Activated CD4-positive, alpha-beta T cell treated with anti-CD3 and anti-CD28 coated beads, Interleukin-2, amount 10 ng/mL, durations not matched to agents 24 days and 14 days (primary cell): ENCODE measurements at places on chromosomes 3 and 15.

- H3K4me3 ChIP-seq: no peak overlapping the region
- H3K4me1 ChIP-seq: no peaks in the 10 kb centered on the region
- H3K27ac ChIP-seq: no peak overlapping the region
Measured at GRCh38 chr3:150030841-150031240, 60.1 kb upstream of the PFN2 start.

GRCh38 chr3:139654637-139655365, 23.0 kb downstream of the NMNAT3 start:
- H3K27me3 ChIP-seq: no peaks in the 10 kb centered on the region
- H3K27ac ChIP-seq: no peak overlapping the region
- no peak for DNase-seq
- no peak overlapping the region for H3K4me3 ChIP-seq
- no peaks in the 10 kb centered on the region for H3K4me1 ChIP-seq

- no peaks in the 10 kb centered on the region for H3K4me1 ChIP-seq
- H3K27me3 ChIP-seq: no peaks in the 10 kb centered on the region
- H3K36me3 ChIP-seq: no peaks in the 10 kb centered on the region
- no peak overlapping the region for H3K27ac ChIP-seq
Measured at GRCh38 chr3:36446276-36446675, 66.0 kb downstream of the STAC start.

GRCh38 chr3:2535206-2535605, 436.5 kb downstream of the CNTN4 start:
- H3K4me3 ChIP-seq: no peak overlapping the region
- H3K4me1 ChIP-seq: no peaks in the 10 kb centered on the region
- DNase-seq: no peak
- no peaks in the 10 kb centered on the region for H3K36me3 ChIP-seq
- no peak overlapping the region for H3K27ac ChIP-seq

DNA sequence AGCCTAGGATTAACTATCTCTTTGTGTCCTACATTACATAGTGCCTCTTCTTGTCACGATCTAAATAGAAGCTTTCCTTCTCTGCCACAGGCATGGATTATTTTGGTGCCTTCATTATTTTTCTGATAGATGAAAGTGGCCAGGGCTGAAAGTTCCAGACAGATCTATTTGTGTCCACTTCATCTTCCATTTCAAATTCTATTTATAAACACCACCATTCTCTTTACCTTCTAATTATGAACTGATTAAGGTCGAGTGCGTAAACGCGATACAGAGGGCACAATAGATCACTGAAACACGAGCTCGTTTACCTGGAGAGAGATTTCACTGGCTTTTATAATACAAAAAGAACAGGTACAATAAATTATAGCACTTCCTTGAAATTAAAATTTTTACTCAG, 105.0 kb downstream of the EDEM1 start:
- peaks cover 4% of the 10 kb centered on the region for H3K27me3 ChIP-seq
- H3K36me3 ChIP-seq: no peaks in the 10 kb centered on the region
- H3K27ac ChIP-seq: no peak overlapping the region
- DNase-seq: no peak
- H3K4me1 ChIP-seq: no peaks in the 10 kb centered on the region
- no peak overlapping the region for H3K4me3 ChIP-seq

- H3K4me1 ChIP-seq: no peaks in the 10 kb centered on the region
- peaks cover 22% of the 10 kb centered on the region for H3K27me3 ChIP-seq
- H3K4me3 ChIP-seq: no peak overlapping the region
- H3K27ac ChIP-seq: no peak overlapping the region
- no peak for DNase-seq
- H3K36me3 ChIP-seq: no peaks in the 10 kb centered on the region
Measured at GRCh38 chr3:185807445-185808068, 17.3 kb downstream of the IGF2BP2 start.

DNA sequence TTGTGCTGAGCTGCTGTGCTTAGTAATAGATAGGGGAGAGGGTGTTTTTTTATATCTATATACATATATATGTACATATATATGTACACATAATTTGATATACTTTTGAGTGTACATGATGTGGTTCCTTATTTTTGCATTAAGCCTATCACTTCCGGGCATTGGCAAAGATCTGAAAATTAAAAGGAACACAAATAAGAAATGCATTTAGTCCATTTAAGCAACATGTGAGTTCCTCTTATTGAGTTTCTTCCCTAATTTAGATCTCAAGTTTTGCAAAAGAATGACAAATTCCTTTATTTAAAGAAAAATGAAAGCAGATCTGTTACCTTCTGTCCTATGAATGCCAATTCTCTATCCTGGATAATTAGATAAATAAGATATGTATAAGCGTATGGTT, 435.1 kb downstream of the LPP start:
- DNase-seq: no peak
- no peaks in the 10 kb centered on the region for H3K36me3 ChIP-seq
- no peaks in the 10 kb centered on the region for H3K27me3 ChIP-seq
- peaks cover 13% of the 10 kb centered on the region for H3K4me1 ChIP-seq
- H3K4me3 ChIP-seq: no peak overlapping the region
- H3K27ac ChIP-seq: no peak overlapping the region

DNA sequence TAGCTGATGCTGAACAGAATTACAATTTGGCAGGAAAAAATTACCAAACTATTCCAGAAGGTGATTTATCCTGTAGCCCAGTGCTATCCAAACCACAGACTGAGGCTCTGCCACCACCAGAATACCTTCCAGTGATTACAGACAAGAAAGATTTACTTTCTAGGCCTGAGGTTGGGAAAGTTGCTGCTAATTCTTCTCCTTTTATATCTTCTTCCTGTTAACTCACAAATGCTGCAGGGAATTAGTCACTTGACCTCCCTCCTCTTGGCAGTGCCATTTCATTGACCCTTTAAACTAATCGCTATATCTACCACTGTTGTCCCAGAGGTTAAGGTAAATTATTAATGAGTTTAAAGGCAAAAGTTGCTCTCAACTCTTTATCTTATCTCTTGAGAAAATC, 118.4 kb downstream of the CTNNB1 start:
- H3K4me3 ChIP-seq: no peak overlapping the region
- no peak for DNase-seq
- H3K27ac ChIP-seq: no peak overlapping the region
- H3K27me3 ChIP-seq: no peaks in the 10 kb centered on the region
- H3K36me3 ChIP-seq: no peaks in the 10 kb centered on the region

DNA sequence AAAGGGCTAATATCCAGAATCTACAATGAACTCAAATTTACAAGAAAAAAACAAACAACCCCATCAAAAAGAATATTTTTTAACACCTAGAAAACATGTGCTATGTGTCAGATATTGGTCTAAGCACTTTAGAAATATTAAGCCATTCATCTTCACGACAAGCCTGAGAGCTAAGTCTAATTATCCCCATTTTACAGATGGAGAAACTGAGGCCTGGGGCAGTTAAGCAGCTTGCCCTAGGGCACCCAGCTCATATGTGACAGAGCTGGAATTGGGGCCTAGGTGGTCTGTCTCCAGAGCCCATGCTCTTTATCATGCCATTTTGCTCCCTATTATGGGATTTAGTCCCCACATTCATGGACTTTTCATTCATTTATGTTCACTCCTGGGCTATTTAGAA, 92.8 kb downstream of the CYP19A1 start:
- no peak overlapping the region for H3K4me3 ChIP-seq
- peaks cover 13% of the 10 kb centered on the region for H3K4me1 ChIP-seq
- H3K27me3 ChIP-seq: peaks cover 9% of the 10 kb centered on the region
- DNase-seq: no peak
- H3K27ac ChIP-seq: no peak overlapping the region
- H3K36me3 ChIP-seq: no peaks in the 10 kb centered on the region

DNA sequence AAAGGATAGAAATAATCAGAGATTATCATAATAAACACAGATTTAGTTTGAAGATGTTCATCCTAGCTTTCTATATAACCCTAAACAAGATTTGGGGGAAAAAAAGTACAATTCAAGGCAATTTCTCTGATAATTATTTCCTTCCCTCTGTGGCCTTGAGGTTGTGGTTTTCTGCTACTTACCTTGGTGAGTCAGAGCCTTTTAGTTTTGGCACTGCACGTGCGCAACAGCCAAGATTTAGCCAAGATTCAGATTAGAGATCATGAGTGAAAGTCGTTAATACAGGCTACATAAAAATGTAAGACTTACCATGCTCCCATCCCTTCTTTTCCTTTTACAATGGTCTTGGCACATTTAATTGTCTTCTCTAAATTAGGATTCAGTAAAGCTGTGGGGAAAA, 6.7 kb downstream of the LYZL4 start:
- no peak overlapping the region for H3K4me3 ChIP-seq
- no peak overlapping the region for H3K27ac ChIP-seq
- H3K36me3 ChIP-seq: no peaks in the 10 kb centered on the region
- no peaks in the 10 kb centered on the region for H3K27me3 ChIP-seq
- no peak for DNase-seq

GRCh38 chr3:97970156-97970555, 2.1 kb downstream of the RIOX2 start:
- DNase-seq: no peak
- H3K27ac ChIP-seq: peak overlapping the region; percentile 99
- H3K36me3 ChIP-seq: peaks cover 30% of the 10 kb centered on the region
- H3K27me3 ChIP-seq: no peaks in the 10 kb centered on the region

DNA sequence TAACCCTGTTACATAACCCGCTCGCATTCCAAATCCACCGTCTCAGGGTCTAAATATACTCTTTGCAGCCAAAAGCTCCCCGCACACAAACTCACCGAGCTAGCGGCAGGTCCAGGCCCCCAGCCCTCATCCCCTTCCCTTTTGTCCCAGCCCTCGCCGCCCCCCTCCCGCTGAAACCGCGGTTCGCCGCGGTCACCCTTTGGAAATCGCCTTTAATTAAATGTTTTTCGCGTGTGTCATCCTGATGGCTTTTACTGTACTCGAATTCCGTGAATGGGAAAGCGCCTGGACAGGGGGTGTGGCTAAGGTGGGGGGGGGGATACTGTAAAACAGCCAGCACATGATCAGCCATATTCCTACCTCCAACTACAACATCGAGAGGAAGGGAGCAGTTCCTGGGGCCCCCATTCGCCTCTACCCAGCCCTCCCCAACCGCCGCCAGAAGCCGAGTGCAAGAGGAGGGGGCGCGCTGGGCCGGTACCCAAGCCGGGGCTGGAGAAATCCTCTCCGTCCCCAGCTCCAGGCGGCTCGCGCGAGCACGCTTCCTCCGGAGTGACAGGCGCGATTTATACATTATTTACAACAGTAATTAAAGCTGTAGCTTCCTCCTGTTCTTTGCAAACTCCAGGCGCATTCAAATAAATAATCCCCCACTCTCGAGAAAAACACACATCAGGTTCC, 1.7 kb downstream of the RORA start:
- H3K27me3 ChIP-seq: peaks cover 73% of the 10 kb centered on the region
- H3K4me1 ChIP-seq: peaks cover 5% of the 10 kb centered on the region
- H3K4me3 ChIP-seq: peak overlapping the region; percentile 51
- no peak overlapping the region for H3K27ac ChIP-seq
- H3K36me3 ChIP-seq: no peaks in the 10 kb centered on the region

DNA sequence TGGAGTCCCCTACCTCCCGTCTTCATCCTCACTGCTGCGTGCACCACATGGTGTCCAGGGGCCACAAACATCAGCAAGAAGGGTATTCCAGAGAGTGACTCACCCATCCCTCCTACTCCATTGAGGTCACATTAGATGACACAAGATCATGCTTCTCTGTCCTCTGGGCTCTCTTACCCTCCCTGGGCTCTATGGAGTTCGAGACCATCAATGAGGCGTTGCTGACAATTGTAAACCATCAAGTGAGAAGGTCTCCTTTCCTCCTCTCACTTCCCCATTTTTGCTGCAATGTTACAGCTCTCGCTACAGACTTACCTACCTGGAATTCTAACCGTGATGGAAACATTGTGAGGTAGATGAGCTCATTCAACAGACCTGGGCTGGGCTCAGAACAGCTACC, 51.7 kb downstream of the HMCES start:
- no peak overlapping the region for H3K4me3 ChIP-seq
- H3K27me3 ChIP-seq: peaks cover 7% of the 10 kb centered on the region
- no peak for DNase-seq
- no peaks in the 10 kb centered on the region for H3K4me1 ChIP-seq
- H3K27ac ChIP-seq: no peak overlapping the region

- no peak for DNase-seq
- peaks cover 7% of the 10 kb centered on the region for H3K36me3 ChIP-seq
- no peak overlapping the region for H3K27ac ChIP-seq
- peaks cover 4% of the 10 kb centered on the region for H3K27me3 ChIP-seq
- no peak overlapping the region for H3K4me3 ChIP-seq
Measured at GRCh38 chr15:97967881-97968280, 7.4 kb downstream of the ARRDC4 start.

GRCh38 chr15:98289747-98290146, 329.2 kb downstream of the ARRDC4 start:
- H3K36me3 ChIP-seq: no peaks in the 10 kb centered on the region
- no peaks in the 10 kb centered on the region for H3K4me1 ChIP-seq
- H3K27me3 ChIP-seq: peaks cover 22% of the 10 kb centered on the region
- no peak overlapping the region for H3K27ac ChIP-seq

GRCh38 chr15:94723801-94724200, 492.4 kb downstream of the MCTP2 start:
- H3K27ac ChIP-seq: no peak overlapping the region
- no peaks in the 10 kb centered on the region for H3K36me3 ChIP-seq
- DNase-seq: no peak
- H3K4me3 ChIP-seq: no peak overlapping the region
- H3K4me1 ChIP-seq: no peaks in the 10 kb centered on the region
- peaks cover 6% of the 10 kb centered on the region for H3K27me3 ChIP-seq

GRCh38 chr15:56168394-56168793, 75.3 kb downstream of the RFX7 start:
- no peaks in the 10 kb centered on the region for H3K27me3 ChIP-seq
- peaks cover 32% of the 10 kb centered on the region for H3K4me1 ChIP-seq
- H3K4me3 ChIP-seq: no peak overlapping the region

DNA sequence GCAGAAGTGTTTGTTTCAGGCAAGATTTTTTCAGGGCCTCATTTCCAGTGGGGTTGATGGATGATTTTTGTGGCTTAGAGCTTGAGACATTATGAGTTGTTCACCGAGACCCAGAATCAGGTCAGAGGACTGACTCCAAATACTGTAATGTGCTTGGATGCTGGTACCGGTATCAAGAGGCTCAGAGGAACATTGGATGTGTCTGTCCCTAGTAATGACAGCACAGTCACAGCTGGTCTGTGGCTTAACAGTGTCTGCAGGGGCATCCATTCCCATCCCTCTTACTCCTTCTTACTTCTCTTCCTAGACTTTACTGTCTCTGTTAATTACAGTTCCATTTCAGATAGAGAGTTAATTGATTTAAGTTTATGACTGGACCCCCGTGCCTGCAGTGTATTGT, 107.8 kb downstream of the PTPRG start:
- DNase-seq: no peak
- H3K27me3 ChIP-seq: no peaks in the 10 kb centered on the region
- no peak overlapping the region for H3K4me3 ChIP-seq
- no peaks in the 10 kb centered on the region for H3K36me3 ChIP-seq
- H3K27ac ChIP-seq: no peak overlapping the region
- no peaks in the 10 kb centered on the region for H3K4me1 ChIP-seq

DNA sequence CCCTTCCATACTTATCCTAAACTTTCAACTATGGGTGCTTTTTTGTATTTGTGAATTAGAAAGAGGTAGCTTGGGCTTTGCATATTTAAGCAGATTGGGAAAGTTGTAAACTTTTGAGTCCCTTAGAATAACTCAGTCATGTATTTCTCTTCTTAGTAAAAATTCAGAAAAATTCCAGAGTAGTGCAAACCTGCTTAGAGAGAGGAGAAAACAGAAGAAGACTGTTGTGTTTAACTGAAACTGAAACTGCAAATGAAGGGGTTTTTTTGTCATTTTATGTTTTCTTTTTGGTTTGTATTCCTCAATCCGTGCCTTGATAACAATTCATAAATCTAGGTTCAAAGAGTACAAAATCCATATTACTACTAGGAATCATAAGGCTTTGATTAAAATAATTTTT, 31.3 kb downstream of the CD200 start:
- H3K36me3 ChIP-seq: peaks cover 65% of the 10 kb centered on the region
- peak overlapping the region; percentile 80 for H3K27ac ChIP-seq
- no peaks in the 10 kb centered on the region for H3K27me3 ChIP-seq
- DNase-seq: no peak
- H3K4me3 ChIP-seq: peak overlapping the region; percentile 72
- H3K4me1 ChIP-seq: peaks cover 35% of the 10 kb centered on the region
